Activated T-cell treated with anti-CD3 and anti-CD28 coated beads, Interleukin-2, amount 50 U/mL, for 24 hours (primary cell): ENCODE measurements at places on chromosomes 7 and 10.

- no peak for DNase-seq
Observed at GRCh38 chr10:51862149-51862548, 162.8 kb upstream of the CSTF2T start.

DNA sequence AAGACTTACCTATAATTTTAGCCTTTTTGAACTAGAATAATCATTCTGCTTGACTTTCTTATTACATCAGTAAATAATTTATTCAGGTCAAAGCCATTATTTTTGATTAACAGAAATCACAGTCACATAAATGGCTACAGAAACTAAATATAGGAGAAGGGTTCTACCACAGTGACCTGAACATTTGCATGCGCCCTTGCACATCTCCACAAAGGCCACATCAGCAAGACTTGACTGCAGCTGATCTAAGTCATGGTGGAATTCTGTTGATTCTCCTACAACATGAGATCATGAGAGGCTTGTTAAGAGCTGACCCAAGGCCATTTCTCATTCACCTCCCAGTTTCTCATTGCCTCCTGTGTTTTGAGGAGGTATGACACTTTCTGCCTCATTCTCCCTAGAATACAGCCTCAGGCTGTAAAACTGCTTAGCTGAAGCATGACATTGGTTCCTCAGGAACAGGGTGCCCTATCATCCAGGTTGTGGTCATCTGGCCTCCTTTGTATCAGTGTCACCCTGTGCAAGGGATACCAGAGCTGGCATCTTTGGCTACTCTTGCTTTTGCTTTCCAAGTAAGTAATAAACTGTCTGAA, 6.7 kb upstream of the IMMP2L start:
- no peak for DNase-seq

DNA sequence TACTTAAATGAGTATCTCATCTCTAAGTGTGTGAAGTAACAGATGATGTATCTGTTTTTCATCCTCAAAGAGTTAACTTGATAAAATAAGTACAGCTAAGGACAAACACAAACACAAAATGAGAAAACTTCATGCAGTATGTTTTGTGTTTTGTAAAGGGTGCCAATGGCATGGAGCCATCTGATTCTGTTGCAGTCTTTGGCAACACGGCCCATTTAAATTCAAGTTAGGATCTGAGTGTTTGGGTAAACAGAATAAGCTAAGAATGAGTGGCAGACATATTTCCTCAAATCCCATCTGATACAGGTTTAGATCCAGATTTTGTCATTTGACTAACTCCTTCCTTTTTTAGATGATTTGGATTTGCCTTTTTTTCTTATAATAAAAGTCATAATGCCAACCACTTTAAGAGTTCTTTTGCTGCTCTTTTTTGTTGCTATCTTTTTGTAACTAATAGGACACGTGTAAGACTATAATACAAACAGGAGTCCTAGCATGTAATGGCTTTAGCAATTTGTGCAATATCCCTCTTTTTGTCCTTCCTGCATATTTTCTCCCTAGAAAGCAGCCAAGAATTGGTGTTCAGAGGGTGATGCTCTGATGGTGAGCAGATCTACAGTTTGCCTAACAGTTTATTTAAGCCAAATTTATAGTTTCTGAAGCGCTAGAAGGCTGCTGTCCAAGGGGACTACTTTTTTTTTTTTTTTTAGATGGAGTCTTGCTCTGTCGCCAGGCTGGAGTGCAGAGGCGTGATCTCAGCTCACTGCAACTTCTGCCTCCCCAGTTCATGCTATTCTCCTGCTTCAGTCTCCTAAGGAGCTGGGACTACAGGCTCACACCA, 18.9 kb upstream of the ACTA2 start:
- DNase-seq, result no peak

GRCh38 chr10:119104654-119105015, 722 bp downstream of the DENND10 start:
- peak; percentile 53 for DNase-seq

GRCh38 chr7:126689037-126689436, 563.7 kb downstream of the GRM8 start:
- no peak for DNase-seq

DNA sequence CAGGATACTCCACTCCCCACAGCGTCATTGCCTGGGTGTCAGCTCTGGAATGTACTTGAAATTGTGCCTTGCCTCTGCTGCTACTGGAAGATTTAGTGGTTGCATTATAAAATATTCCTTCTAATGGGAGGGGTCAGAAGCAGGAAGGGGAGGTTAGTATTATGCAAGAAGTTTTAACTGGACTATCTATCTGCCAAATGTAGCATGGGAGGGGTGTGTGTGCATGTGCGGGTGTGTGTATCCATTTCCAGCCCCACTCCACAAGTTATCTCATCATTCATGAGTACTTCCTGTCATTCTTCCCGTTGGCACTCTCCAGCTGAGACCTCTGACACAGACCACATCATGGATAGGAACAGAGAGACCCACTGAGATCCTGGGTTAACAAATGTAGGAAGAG, 13.4 kb downstream of the MBL2 start:
- DNase-seq, result no peak

DNA sequence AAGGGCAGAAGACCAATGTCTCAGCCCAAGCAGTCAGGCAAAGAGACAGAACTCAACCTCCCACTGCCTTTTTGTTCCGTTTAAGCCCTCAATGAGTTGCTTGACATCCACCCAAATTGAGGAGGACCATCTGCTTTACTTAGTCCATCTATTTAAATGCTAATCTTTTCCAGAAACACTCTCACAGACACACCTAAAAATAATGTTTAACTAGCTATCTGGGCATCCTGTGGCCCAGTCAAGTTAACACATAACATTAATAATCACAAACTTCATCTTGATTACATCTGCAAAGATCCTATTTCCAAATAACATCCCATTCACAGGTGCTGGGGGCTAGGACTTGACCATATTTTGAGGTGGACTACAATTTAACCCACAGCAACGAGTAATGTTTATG, 115.7 kb downstream of the RAB11FIP2 start:
- DNase-seq, result no peak

- DNase-seq, result no peak
Observed at GRCh38 chr7:135672560-135673359, 10.4 kb downstream of the STMP1 start.

- DNase-seq, result no peak
Observed at GRCh38 chr10:132906106-132906505, 36.3 kb downstream of the CFAP46 start.

DNA sequence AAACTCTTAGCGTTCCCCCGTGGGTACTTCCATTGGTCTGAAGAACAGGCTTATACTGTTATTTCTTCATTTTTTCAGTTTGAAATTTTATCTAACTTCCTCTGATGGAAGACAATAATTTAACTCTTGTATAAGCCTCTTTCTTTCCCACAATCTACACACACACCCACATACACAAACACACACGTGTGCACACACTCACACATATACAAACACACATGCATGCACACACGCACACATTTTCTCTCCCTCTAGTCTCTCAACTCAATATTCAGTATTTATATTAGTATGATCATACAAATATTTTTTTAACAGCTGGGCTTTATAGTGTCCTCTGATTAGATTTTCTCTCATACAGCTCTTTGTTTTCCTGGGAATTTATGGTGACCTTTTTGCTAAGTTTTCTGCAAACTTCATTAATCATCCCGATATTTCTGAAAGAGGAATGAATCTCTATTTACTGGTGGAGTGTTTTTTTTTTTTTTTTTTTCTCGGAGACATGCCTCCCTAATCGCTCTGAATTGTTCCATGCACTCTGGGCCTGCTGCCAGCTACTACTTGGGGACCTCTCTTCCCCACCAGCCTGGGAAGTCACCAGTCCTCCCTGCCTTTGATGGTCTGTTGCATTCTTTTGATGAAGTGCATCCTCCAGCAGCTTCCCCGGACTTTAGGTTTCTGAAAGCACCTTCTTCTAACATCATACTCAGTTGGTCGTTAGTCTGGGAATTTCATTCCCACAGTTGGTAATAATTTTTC, 75.5 kb downstream of the ZNF777 start:
- no peak for DNase-seq

GRCh38 chr10:95536017-95536416, 25.2 kb downstream of the SORBS1 start:
- DNase-seq, result no peak

GRCh38 chr7:12771378-12771877, 84.0 kb downstream of the ARL4A start:
- DNase-seq, result no peak

- DNase-seq, result no peak
Observed at GRCh38 chr10:94416896-94417295, 14.6 kb downstream of the TBC1D12 start.

GRCh38 chr7:117603627-117604026, 123.8 kb downstream of the CFTR start:
- no peak for DNase-seq

- no peak for DNase-seq
Observed at GRCh38 chr10:34454590-34455261, 360.4 kb downstream of the PARD3 start.

- no peak for DNase-seq
Observed at GRCh38 chr10:114395366-114396022, 8.8 kb downstream of the AFAP1L2 start.

GRCh38 chr10:5165738-5166137, 19.2 kb downstream of the AKR1C8 start:
- no peak for DNase-seq

GRCh38 chr7:129607471-129608120, 3.9 kb upstream of the NRF1 start:
- DNase-seq, result peak; percentile 48

DNA sequence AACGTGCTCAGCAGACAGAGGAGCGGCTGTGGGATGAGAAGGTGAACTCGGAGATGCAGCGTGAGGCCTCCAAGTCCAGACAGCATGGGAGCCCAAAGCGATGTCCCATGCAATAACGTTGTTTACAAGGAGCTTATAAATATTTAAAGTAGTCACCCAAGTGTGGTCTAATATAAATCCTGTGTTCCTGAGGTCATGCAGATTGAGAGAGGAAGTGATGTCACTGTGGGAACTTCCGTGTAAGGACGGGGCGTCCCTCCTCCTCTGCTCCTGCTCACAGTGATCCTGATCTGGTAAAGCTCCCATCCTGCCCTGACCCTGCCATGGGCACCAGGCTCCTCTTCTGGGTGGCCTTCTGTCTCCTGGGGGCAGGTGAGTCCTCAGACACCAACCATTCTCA, 94.7 kb upstream of the PRSS58 start:
- peak; percentile 42 for DNase-seq

- DNase-seq, result no peak
Observed at GRCh38 chr10:68877482-68878110, 23.5 kb upstream of the DDX50 start.

GRCh38 chr10:117007080-117007479, 2.1 kb upstream of the SHTN1 start:
- no peak for DNase-seq

GRCh38 chr10:32244421-32245207, 102.3 kb downstream of the EPC1 start:
- no peak for DNase-seq

DNA sequence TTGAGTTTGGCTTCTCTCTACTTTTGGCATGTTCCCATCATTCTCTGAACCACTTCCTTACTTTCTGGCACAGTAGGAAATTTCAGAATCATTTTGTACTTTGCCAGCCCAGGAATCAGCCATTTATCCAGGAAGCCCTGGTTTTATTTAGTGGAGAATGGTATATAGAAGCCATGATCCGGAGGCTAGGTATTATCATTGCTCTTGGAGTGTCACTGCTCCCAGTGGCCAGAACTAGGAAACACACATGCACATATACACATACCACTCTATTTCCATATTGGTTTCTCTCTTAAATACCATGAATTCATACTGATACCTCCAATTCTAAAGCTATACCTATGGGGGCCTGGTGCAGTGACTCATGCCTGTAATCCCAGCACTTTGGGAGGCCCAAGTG, 36.3 kb downstream of the SUFU start:
- DNase-seq, result no peak

- no peak for DNase-seq
Observed at GRCh38 chr7:5624386-5625365, 156.8 kb downstream of the RNF216 start.

DNA sequence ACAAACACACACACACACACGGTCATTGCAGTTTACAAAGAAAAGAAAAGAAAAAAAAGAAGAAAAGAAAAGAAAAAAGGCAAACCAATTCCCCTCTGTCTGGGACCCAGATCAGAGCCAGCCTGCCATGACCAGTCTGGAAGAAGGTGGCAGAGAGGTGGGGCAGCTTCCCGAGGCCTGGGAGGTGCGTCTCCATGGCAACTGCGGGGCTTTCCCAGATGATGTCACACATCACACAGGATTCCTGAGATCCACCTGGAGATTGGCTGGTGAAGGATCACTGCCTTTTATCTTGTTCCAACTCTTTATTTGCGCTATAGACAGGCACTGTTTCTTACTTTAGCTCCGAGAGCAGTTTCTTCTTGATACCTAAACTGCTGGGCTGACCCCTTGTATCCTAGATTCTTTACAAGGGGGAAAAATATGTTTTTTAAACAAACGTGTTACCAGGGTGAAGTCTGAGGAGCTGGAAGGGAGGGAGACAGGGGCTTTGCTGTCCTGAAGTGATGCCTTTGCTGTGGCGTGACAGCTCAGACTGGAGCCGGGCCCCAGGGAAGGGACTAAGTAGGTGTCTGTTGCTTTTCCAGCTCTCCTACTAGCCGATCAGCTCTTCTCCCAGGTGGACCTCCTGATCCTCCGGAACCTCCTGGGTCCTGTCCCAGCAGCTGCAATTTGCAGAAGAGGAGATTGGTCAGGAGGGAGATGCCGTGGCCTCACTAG, 298.5 kb downstream of the KLF6 start:
- DNase-seq, result no peak

DNA sequence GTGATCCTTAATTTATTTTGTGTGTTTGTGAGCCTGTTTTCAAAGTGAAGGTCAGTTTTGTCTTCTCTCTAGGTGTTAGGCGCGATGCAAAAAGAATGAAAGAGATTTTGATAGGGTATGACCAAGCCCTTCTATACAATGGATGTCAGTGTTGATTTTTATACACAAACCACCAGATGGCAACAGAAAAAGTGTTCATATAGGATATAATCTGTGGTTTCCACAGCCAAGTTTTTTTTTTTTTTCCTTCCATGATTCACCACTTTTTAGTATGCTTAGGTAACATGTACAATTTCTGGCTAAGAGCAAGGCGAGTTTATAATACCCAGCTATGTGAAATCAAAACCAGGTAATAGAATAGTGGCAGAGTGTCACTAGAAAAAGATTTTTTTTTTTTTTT, 8.1 kb downstream of the SDK1 start:
- no peak for DNase-seq

- DNase-seq, result no peak
Observed at GRCh38 chr7:143130541-143130940, 1.3 kb upstream of the PIP start.

DNA sequence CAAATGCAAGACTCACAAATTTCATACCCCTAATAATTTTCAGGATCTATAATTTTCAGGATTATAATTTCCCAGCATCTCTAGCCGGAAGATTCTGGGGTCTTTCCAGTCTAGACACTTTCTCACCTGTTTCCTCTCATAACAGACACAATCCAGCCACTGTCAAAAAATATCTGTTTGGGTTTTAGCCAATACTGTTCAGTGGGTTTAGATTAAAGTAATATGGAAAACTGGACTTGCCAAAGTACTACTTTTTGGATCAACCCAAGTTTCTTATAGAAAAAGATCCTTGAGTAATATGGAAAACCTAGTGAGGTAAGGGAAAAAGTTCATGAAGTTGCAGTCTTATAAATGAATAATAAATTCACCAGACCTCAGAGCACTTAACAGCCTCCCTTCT, 62.1 kb upstream of the NEBL start:
- DNase-seq, result no peak

GRCh38 chr7:151119902-151120301, 33.6 kb downstream of the AGAP3 start:
- DNase-seq, result no peak

GRCh38 chr10:35212856-35213255, 86.2 kb downstream of the CREM start:
- no peak for DNase-seq

- no peak for DNase-seq
Observed at GRCh38 chr10:7438196-7438986, 27.6 kb upstream of the SFMBT2 start.
